ENCODE measurements at places on chromosomes 6 and 20.
A peak's percentile ranks its signal among the peaks of the same experiment; 100 is the strongest.

- DNase-seq, result no peak
These were observed 629.3 kb downstream of the GRIK2 start for GRCh38 chr6:102022803-102023202.

DNA sequence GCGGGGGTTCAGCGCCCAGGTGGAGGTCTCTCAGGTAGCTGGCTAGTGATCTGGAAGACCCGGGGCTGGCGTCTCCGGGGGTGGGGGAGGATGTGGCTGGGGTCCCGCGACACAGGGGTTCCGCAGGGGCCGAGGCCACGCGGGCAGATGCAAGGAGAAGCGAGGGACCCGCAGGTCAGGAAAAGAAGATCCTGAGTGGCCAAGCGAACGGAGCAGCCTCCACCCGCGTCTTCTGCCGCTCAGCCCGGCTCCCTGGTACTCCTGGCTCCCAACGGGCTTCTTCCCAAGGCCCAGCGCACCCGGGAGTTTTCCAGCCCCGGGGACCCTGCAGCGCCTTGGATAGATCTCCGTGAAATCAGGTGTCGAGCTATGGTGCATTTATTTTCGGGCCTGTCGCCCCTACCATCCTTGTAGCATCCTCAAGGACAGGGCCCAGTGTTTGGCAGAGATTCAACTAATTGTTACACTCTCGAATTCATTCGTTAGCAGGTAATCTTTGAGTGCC lies 682 bp upstream of the CHD6 start:
- DNase-seq, result no peak

- DNase-seq, result no peak
These were observed 78.2 kb downstream of the ELOVL4 start for GRCh38 chr6:79869184-79869583.

DNA sequence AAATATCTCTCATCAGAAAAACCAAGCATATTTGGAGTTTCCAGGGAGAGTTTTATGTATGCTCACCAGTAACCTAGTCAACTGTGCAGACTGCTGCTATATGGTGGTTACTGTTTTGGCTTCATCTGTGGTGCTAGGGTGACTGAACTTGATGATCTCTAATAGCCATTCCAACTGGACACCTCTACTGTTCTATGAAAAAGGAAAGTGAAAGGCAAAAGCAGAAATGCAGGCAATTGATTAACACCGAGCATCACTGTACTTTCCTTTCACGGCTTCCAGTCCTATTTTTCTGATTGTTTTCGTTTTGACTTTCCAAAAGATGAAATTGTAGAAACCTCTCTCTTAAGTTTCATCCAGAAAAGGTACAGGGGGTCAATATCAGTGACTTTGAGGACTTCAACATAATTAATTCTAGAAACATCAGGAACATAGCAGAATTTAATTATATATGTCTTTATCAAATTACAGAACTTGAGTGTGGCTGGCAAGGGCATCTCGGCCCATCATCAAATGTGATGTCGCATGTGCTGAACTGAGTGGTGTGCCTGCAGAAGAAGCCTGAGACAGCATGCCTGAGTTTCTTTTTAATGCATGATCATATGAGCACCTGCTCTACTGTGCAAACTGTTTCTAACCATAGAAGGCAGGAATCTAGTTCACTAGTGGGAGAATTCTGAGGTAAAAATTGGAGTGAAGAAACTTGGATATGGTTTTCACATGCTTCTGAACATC lies 464.3 kb upstream of the FLRT3 start:
- DNase-seq, result no peak

DNA sequence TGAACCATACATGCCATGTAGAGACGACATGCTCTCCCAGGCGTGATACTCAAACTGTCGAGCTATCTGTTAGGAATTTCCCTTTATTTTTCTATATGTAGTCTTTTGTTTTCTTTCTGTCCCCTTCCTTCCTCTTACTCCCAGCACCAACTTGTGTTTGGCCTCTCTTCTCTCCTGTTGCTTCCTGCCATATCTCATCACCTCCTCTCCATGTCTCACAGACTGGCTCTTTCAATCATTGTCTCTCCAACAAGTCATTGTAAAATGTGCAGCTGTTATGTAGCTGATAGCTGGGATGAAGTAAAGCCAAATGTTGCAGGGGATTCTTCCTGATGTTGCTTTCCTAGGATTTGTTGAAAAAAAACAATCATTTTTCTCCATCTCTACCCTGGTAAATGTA lies 234.5 kb downstream of the TMEM242 start:
- no peak for DNase-seq

DNA sequence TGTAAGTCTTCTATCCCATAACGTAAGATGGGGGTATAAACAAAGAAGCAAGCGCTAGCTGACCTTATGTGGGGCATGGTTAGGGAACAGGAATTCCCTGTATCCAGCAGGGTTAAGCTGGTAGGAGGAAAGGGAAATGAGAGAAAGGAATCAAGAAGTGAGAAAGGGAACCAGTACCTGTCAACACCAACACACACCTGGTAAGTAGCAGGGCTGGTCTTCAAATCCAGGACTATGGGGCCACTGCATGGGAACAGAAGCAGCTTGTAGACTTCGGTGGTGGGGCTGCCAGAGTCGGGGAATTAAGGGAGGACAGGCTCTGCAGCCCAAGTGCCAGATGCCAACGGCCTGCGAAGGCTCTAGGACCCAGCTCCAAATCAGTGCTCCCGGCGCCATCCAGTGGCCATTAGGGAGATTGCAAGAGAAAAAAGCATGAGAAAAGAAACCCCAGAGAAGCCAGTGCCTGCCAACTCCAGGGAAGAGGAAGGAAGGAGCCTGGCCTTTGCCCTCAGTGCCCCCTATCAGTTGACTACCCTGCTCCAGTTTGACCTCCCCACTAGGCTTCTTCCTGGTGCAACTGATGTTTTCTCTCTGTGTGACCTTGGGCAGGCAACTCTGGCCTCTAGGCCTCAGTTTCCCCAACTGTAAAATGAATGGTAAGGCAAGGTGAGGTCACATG lies 15.8 kb upstream of the RBPJL start:
- peak; percentile 73 for DNase-seq

- no peak for DNase-seq
These were observed 172.9 kb upstream of the FBXL4 start for GRCh38 chr6:99120641-99121040.

DNA sequence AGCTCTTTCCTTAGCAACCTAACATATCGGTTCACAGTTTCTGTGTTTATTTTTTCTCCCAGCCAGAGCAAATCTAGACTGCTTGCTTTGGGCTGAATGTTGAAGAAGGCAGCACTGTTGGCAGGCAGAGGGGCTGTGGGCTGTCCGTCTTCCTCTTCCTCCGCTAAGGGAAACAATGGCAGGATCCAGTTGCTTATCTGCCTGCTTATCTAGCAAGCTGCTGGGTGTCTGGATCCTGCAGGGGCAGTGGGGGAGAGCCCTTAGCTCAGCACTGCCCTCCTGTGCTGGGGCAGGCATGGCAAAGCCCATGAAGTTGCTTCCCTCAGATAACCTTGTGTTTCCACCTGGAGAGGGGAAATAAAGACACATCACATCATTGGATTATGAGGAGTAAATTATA lies 92.7 kb upstream of the CD93 start:
- no peak for DNase-seq

DNA sequence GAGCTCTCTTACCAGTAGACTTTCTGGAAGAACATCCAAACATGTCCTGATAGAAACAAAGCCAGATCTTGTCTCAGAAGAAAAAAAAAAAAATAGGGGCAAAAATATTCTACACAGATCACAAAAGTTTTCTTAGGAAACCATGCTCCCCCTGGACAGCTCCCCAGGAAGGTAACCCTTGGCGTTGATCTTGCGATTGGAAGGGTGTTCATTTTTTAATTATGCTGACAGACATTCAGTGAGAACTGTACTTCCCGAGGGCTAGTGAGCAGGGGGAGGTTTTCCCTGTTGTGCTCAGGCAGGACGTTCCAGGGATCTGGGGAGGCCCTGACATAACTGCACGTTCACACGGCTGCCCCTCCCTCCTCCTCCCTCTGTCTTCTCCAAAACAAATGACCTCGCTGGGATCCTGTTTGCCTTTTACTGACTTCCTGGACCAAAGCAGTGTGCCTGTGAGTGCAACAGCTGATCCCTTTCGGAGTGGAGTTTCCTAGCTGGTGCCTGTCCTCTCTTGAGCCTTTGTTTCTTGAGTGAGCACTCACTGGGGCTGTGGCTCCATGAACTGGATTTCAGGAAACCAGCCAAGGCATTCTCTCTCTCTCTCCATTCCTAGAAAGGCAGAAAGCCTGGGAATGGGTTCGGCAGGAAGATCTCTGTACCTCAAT lies 46.7 kb downstream of the MARCKS start:
- no peak for DNase-seq

- no peak for DNase-seq
These were observed 10.5 kb upstream of the CLDN20 start for GRCh38 chr6:155253337-155253736.

- no peak for DNase-seq
These were observed 51.9 kb upstream of the MCUR1 start for GRCh38 chr6:13866301-13866700.

DNA sequence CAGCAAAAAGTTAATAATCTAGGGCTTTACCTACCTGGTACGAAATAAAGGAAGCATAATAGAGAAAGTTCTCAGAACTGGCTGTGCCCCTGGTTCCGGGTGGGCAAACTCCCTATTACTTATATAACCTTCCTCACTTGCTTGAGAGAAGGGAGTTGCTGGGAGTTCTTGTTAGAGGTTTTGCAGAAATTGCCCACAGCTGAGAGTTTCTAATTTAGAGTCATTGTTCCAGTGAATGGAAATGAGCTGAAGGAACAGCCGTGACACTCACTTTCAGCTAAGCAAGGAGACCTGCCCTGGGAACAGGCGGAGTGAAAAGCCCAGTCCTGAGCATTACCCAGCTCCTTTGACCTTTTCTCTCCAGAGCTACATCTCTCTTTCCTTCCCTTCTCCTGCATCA lies 594.6 kb upstream of the FLRT3 start:
- no peak for DNase-seq

- DNase-seq, result no peak
These were observed 363.5 kb downstream of the SYNE1 start for GRCh38 chr6:152273638-152274037.
